ENCODE measurements at places on chromosomes 4 and X.
A peak's percentile ranks its signal among the peaks of the same experiment; 100 is the strongest.

DNA sequence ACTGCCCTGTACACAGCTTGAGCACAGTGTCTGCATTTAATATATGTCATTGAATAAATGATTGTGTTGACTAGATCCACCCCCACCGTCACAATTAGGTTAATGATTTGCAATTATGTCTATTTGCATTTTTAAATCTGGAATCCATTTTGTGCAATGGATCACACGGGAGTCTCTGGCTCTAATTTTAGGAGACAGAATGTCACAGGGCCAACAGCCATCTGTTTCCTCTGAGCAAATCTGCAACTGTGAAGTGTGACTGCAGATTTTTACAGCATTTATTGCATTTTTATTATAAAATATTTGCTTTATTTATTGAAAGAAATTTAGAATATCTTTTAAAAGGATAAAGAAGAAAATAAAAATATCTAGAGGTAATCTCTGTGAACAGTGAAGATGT lies 316.8 kb downstream of the HS3ST1 start:
- DNase-seq, result no peak

DNA sequence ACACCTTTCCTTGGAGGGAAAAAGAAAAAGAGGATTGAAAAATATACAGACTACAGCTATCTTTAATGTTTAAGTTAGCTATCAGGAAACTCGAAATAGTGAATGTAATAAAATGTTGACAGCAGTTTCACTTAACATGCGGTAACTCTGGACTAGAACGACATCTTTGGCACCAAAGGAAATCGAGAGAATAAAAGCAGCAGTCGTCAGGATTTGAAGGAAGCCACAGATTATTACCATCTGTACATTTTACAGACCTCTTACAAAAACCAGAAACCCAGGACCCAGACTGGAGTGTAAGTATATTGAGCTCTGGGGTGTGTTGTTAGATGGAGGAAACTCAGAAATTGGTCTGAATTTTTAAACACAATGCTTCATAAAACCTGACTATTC lies 51.6 kb upstream of the STOX2 start:
- no peak for DNase-seq

GRCh38 chr4:114563536-114564315 lies 34.9 kb upstream of the UGT8 start:
- no peak for DNase-seq

- no peak for DNase-seq
Measured at GRCh38 chr4:109979920-109980717, 67.4 kb downstream of the EGF start.

- no peak for DNase-seq
Measured at GRCh38 chrX:39808471-39808917, 289.3 kb downstream of the BCOR start.

DNA sequence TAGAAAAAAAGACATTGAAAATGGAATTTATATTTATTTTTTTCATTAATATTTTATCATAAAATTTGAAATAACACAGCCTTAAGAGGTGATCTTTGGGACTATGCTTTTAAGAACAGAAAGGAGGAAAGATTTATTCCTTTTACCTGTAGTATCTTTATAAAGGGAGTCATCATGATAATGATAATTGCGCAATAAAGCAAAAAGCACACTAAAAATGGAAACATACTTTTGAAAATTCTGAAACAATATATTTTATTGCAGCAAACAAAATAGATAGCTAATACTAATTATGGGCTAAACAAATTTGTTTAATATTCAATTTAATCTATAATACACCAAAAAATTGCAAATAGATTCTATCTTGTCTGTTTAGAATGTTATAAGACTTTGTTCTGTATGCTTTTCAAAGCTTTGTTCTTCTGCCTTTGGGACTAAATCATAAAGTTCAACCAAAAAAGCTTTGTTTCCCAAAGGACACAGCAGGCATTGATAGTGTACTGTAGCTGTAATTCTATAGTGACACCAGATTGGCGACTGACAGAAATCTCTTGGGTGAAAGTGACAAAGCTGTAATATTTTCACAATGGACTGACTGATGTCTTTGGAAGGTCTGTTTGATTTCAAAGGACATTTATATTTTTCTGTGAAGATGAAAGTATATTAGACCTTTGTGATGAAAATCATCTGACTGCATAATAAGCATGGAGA lies 2156.6 kb upstream of the TENM3 start:
- DNase-seq, result no peak

- DNase-seq, result no peak
Measured at GRCh38 chr4:73528171-73528570, 46.6 kb downstream of the AFM start.

DNA sequence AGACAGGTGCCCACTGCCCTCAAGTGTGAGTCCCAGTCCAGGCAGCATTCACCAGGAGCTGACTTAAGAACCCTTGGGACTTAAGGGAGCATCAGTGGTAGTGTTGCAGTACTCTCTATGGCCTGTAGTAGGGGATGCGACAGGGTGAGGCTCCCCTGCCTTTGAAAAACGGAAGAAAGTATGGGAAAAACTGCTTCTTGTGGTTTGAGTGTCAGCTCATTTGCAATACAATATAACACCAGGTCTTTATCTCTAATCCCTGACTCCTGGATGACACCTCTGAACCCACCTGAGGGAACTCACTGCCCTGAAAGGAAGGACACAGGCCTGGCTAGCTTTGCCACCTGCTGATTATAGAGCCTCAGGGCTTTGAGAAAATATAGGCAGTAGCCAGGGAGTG lies 176.0 kb downstream of the SMARCA1 start:
- no peak for DNase-seq

DNA sequence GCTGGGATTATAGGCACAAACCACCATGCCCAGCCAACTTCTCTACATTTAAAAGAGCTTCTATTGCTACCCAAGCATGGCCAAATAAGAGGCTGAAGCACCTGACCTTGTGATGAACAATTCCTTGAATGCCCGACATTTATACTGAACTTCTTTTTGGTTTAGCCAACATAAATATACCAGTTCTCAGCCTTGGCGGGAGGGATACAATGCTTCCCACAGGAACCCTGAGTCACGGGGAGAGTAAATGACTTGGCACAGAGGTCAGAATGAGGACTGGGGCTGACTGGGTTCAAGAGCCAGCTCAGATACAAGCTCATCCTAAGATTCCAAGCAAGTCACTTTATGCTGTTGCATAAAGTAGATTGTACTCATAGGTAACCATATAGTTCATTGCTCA lies 6.1 kb downstream of the HOPX start:
- no peak for DNase-seq

GRCh38 chrX:114964374-114964773 lies 53.0 kb downstream of the IL13RA2 start:
- DNase-seq, result no peak

DNA sequence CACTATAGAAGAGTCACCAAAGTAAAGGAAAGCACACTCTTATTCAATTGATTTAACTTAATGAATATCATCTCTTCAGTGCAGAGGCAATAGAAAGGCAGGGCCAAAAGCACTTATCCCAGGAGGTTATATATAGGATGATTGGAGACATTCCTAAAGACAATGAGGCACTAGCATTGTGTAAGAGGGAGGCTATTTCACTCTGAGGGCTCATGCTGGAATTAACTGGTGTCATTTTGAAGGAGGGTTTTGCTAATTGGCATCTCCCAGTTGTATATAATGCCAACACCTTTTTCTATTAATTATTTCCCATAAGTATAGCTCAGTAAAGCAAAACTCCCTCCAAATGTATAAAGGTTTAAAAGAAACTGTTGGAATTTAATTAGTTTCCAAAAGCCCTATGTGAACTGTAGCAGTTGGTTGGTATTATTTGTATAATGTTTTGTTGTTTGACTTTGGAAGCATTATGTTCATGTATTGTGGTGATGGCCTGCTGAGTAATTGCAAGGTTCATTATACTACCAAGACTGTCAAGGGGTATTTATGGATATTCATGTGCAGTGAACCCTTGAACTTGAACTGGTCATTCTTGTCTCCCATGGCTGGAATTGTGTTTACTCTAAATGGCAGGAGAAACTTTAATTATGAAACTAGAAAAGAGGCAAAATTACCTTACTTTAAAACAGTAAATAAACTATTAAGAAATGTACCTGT lies 270.3 kb downstream of the BMPR1B start:
- DNase-seq, result no peak

GRCh38 chrX:8783097-8783713 lies 18.0 kb downstream of the FAM9A start:
- peak; percentile 8 for DNase-seq

DNA sequence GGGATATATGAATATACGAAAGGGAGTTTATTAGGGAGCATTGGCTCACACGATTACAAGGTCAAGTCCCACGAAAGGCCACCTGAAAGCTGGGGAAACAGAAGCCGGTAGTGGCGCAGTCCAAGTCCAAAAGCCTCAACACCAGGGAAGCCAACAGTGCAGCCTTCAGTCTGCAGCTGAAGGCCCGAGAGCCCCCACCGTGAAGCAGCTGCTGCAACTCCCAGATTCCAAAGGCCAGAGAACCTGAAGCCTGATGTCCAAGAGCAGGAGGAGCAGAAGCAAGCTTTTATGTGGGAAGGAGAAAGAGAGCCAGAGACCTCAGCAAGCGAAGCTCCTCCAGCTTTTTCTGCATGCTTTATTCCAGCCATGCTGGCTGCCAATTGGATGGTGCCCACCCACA lies 275.8 kb downstream of the PTTG2 start:
- no peak for DNase-seq

DNA sequence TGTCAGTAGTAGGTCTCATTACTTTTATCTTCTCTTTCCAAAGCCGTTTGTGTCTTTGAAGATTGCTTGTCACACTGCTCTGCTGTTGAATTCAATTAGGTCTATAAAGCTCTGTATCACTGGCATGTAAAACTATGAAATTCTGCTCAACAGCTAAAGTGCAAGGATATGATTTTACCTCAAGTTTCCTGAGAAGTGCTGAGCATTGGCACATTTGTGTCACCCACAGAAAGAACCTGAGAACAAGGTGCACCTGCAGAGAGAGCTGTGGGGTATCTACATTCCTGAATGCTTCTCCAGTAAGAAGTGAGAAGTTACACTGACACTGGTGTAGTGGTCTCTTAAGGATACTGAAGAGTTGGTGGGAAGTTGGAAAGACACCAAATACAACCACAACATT lies 274.0 kb downstream of the INPP4B start:
- DNase-seq, result no peak

Data from D341Med (cell line).